Astrocyte of the cerebellum (primary cell): ENCODE measurements at places on chromosomes 1 and 21.

DNA sequence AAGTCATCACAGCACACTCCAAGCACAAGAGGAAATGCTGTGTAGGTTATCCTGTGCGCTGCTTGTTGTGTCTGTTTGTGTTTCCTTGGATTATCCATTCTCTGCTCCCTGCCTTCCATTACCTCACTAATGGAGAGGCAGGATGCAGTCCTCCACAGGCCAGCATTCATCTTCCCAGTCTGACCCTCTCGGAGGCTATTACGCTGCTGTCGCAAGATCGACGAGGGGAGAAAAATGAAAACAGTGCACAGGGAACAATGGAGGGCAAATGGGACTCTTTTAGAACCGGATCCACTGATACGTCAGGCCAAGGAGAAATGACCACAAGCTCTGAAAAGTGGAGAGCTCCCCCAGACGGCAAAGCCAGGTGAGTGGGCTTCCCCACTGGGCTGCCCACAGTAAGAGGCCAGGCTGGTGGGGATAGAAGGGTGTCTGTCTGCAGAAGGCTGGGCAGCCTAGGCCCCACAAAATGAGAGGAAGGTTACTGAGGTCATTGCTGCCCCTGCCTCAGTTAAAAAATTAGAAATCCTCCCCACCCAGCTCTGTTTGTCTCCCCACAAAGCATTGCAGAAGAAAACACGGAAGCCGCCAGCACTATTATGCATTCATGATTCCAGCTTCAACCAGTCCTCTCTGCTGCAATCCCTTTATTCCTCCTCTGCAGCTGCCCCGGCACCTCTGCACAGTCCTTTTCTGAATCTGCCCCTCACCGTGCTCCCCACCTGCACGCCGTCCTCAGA, 21.7 kb downstream of the LRRN2 start:
- DNase-seq: no peak

DNA sequence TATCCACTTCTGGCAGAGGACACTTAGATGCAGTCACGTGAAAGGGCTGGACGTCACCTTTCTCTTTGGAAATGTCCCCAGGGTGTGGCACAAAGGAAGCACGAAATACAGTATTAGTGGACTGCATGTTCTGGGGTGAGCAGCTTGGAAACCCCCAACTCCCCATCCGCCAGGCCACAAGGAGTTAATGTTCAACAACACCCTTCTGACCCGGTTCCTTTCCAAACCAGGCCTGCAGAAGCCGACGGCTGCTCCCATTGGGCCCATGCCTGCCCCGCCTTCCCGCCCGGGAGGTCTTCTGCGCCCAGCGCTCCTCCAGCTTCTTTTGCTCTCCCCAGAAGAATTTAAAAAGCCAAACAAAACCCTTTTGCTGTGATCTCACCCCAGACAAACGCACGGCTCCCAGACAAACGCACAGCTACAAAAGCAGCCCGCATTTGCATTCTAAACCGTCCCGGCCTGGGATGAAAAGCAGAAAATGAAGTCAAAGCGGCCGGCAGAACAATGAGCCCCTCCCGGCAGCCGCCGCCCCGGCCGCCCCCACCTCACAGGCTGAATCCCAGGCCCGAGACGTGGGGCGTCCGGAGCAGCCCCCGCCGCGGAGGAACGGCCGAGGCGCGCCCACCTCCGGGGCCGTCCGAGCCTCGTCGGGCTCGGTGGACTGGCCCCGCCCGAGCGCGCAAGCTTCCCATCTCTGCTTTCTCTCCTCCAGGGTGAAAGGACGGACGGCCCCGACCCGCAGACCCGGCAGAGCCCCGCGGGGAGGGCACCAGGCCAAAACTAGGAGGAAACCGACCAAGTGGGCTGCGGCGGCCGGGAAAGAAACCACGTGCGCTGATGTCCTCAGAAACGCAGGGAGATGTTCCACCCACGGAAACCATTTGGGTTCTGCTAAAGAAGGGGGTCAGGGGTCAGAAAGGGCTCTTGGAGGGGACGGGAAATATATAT, 101.9 kb downstream of the PLPP3 start:
- DNase-seq: no peak

DNA sequence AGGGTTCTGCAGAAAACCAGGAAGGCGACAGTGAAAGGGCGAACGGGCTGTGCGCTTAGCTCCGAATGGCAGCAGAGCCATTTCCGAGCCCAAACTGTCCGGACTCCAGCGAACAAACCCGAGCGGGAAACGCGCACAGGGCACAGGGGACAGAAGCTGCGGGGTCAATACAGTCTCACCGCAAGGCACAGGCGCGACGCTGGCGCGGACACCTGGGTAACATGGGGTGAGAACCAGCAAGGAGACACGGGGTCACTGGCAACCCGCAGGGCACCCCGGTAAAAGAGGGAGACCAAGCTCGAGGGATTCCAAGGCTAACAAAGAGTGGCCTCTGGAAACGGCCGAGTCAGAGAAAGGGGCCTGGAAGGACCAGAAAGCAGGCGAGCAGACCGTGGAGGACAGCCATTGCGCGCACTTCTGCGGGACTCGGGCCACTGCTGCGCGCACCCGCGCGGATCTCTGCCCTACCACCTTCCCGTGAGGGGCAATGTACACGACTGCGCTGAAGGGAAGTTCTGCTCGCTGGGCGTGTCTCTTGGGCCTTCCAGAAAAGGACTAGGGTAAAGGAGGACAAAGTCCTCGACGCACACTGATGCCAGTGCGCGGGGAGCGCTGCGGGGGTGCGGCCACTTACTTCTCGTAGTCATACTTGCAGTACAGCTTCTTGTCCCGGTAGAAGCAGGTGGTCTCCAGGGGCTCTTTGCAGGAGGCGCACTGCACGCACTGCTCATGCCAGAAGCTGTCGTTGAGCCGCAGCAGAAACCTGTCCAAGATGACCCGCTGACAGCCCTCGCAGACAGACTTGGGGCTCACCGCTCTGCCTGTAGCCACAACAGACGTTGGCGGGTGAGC, 3.8 kb downstream of the LMX1A start:
- no peak for DNase-seq

DNA sequence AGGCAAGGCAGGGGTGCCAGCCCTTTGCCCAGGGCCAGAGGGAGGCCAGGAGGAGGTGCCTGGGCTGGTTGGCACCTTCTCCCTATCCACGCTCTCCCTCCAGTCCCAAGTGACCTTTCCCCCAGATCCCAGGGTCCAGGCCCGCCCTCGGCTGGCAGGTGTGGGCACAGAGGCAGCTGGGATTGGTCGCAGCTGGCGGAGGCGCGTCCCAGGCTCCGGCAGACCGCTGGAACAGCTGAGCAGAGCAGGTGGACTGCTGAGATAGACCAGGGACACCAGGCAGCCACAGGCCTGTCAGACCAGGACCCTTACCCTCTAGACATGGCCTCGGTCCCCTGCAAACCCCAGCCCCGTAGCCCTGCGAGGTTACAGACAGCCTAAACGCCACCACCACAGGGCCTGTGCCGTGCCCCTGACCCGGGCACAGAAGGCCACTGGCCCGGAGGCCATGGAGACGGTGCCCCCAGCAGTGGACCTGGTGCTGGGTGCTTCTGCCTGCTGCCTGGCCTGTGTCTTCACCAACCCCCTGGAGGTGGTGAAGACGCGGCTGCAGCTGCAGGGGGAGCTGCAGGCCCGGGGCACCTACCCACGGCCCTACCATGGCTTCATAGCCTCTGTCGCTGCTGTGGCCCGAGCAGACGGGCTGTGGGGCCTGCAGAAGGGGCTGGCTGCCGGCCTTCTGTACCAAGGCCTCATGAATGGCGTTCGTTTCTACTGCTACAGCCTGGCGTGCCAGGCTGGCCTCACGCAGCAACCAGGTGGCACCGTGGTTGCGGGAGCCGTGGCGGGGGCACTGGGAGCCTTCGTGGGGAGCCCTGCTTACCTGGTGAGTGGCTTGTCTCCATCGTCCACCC, at the start of gene SLC25A34:
SLC25A34 (plus strand) TSS at position 221 of the 854 bp plus-strand sequence; CDS start at position 449, 228 bp downstream.
- no peak for DNase-seq

DNA sequence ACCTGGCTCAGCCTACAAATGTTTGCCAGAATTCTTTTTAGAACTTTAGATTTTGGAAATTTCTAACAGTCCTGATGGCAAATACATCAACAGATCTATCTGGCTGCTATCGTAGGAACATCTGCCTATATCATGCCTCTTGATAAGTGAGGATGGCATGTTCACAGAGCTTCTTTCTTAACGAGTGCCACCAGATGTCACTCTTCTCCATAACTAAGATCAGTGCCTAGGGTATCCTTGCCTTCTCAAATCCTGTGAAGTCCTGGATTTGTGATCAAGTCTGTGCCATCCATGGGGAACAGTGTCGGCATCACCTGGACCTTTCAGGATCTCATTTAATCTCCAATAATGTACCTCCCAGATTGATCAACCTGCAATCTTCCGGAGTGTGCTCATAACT, 36.5 kb upstream of the CD5L start:
- no peak for DNase-seq

- DNase-seq: no peak
These were observed 16.5 kb upstream of the CD53 start for GRCh38 chr1:110856410-110856809.

DNA sequence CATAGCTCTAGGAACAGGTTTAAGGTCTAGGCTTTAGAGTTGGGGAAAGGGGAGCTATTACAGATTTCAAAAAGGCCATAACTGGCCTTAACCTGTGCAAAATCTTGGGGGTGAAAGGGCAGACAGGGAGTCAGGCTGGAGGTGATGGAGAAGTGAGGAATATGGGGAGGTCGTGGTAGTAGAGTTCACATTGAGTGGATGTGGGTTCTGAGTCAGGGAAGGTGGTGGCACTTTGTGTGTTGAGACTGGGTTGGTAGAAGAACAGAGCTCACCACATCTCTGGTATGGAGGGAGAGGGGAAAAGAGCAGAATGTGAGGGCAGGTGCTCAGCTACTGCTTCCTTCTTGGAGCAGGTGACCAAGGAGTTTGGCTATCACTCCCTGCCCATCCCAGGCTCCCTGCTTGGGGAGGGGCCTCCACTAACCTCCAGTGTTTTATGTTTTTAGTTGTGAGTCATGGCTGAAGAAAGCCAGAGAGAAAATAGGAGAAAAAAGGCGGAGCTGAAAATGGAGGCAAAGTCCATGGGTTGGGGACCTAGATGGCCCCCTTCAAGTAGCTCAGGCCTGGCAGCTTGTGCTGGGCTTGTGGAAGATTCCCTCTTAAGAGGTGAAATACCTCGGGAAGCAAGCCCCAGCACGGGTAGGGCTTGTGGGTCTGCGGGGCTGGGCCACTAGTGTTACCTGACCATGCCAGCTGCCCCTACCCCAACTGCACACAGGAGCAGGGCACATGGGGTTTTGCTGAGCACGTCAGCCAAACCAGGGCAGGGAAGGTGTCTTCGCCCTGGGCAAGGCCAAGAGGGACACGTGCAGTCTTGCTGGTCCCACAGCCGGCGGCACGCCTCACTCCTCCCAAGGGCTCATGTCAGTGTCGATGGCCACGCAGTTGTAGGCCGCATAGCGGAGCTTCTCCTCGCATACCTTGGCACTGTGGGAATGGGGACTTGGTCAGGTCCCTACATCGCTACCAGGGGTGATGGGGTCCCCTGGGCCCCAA, 8.2 kb downstream of the HECTD3 start:
- DNase-seq: no peak

GRCh38 chr1:89298461-89298860, 25.8 kb upstream of the GBP5 start:
- DNase-seq: no peak

DNA sequence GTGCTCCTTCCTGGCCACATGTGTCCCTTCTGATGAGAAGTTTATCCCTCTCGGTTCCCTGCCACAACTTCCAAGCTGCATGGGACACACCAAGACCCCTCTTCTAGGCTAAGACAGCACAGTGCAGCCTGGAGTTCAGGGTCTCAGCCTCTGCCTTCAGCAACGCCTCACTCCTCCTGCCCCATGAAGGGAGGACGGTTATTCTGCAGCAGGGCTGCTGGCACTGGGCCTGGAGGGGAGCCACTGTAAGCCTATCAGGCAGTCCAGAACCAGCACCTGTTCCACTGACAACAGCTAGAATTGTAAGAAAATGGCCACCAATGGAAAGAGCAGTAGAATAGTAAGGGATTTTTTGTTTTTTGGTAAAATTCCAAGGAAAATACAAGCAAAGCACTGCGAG, 72.3 kb downstream of the GALNT2 start:
- no peak for DNase-seq

DNA sequence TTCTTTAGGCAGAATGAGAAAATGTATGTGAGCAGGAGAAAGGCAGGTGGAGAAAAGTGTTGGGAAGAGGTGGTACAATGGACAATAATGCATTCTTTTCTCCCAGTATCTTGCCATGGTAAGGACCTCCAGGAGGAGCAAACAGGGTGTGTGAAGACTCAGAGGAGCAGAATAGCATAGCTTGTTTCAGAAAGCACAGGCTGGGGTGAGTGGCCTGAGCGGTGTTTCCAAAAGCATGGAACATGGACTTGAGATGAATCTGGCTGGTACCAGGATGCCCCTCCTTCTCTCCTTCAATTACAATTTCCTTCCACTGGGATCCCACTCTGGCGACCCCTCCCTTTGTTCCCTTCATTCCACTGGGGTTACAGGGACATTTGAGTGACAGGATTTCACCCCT, 123.4 kb upstream of the TNR start:
- DNase-seq: no peak

- no peak for DNase-seq
These were observed 579.0 kb upstream of the ADAMTS5 start for GRCh38 chr21:27545754-27546349.

GRCh38 chr1:77888781-77889642, 588 bp downstream of the NEXN start:
- peak; percentile 38 for DNase-seq

DNA sequence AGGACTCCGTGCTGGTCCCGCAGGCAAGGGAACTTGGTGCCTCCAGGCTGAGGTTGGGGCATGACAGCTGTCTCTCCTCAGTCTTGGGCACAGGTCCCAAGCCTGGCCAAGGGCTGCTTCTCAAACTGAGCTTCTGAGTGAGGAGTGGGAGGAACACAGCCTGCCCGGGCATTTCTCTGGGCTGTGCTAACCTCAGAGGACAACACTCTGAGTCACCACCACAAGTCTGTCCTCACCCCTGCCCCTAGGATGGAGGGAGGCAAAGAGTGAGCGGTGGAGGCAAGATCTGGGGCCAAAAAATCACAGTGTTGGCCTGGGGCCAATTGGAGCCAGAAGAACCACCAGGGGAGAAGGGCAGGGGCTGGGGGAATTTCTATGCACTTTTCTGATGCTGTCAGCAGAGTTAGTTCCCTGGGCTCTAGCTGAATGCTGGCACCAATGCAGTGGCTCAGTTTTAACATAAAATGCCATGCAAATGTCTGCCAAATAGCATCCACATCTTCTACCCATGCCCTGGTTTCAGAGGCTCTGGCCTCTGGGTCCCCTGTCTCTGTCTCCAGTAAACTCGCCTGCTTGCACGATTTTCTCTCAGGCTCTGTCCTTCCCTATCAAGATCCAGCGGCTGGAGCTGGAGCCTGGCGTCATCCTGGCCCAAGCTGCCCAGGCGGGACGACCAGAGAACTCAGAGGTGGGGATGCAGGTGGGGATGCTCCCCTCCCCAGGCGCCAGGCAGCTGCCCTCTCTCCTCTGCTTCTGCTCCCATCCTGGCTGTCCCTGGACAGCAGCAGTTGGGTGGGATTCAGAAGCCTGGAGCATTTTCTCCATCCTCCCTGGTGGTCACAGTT, 11.0 kb upstream of the CDK18 start:
- peak; percentile 59 for DNase-seq

GRCh38 chr1:63601061-63601460, 7.8 kb downstream of the PGM1 start:
- DNase-seq: no peak

- no peak for DNase-seq
These were observed at the start of gene PLPPR4 for GRCh38 chr1:99264201-99265021. Gene PLPPR4 (plus strand): TSS chr1:99264492. CDS start chr1:99264594, 102 bp downstream.
